Foreskin keratinocyte (primary cell): ENCODE measurements at places on chromosomes 11 and 22. TPM values are rescaled to one million over a fixed set of nuclear protein-coding genes. Genes with fewer than 3 reads are reported as not detected.

Gene PIM3
- 13.6 and 16.6 TPM in 2 replicates for polyA plus RNA-seq

Gene SHANK3
- 2.2 and 2.6 TPM in 2 replicates for polyA plus RNA-seq

Gene ARHGAP8
- polyA plus RNA-seq, result 14.8 and 16.2 TPM in 2 replicates

Gene BDNF
- polyA plus RNA-seq, result 0.01 TPM in 1 of 2 replicates, not detected in the other

Gene TRPM5
- polyA plus RNA-seq, result not detected in 2 replicates

Gene PTPRCAP
- polyA plus RNA-seq, result 0.29 and 0.69 TPM in 2 replicates

Gene IL18
- polyA plus RNA-seq, result 67.7 and 79.2 TPM in 2 replicates

Gene CYTH4
- polyA plus RNA-seq, result 0.03 TPM in 1 of 2 replicates, not detected in the other

Gene OR8D4
- polyA plus RNA-seq, result not detected in 2 replicates

Gene SCUBE1
- polyA plus RNA-seq, result not detected in 2 replicates

DNA sequence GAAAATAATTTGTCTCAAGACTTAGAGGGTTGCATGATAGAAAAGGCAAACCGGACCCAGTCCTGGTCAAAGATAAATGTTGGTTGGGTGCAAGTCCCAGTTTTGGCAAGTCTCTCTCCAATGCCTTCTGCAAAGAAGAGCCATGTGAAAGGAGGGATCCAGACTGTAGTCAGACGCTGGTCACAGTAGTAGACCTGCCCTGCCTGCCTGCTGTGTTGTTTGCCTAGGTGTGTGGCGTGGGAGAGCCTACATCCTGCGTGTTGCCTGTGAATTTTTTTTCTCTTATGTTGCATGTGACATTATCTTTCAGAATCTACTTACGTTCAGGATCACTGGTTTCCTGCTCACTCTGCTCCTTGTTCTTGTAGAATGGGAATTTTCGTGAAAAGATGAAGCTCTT lies 197.6 kb upstream of the CCDC90B start:
- DNase-seq, result no peak

DNA sequence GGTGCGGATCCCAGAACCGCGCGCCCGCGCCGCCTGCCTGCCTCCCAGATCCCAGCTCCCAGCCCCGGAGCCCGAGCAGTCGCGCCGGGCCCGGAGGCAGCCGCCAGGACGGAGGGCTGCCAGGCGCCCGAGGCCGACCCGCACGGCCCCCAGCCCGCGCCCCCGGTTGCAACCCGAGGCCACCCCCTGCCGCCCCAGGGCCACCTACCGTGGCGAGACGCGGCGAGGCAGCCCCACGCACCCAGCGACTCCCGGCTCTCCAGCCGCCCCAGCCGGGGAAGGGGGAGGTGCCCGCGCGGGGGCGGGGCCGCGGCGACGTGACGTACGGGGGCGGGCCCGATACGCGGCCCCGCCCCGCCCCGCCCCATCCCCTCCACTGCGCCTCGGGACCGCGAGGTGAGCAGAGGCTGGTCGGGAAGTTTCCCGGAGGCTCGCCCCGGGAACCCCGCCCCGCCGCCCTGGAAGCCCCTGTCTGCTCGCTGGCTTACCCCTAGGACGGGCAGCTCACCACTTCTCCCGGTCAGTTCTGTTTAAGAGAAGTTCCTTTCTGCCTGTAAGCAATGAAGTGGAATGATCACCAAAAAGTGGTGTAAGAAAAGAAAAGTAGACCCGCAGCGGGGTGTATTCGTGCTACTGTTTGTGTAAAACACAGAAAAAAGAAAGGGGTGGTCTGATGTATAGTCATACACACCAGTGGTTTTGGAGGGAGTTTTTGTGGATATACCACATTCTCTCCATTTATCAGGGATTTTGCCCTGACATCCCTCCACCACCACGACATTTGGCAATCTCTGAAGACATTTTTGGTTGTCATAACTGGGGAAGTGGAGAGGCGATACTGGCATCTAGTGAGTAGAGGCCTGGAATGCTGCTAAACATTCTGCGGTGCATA lies at the start of gene TPST2:
TPST2 (minus strand) TSS at position 288 of the 892 bp plus-strand sequence. CDS start 48,502 bp downstream, outside the sequence.
- DNase-seq, result no peak

DNA sequence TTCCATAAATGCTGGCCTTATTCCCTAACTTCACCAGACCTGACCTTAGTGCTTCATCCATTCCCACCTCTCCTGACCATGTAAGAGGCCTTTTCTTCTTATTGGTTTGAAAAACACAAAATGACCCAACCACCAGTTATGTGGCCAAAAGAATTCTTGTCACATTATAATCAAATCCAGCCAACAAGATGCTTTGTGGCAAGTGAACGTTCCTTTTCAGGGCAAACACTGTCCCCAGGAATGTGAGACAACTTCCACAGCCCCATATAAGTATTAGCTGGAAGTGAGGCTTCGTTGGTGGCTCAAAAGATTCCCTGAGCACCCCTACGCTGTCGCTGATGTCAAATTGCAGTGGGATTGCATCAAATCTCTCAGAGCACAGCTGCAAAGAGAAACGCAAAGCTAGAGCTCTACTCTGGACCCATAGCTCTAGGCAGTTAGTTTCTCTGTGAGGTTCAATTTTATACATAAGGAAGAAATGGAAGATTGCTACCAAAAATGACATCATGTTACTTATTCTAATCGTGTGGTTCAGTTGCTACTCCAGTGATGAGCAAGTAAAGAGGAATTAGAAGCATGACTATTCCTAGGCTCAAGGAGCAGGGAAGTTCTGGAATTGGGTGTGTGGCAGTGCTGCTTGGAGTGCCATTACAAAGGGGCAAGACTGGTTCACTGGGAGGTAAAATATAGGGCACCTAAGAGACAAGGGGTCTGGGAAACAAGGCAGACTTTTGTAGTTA lies 26.1 kb downstream of the GLYATL1 start:
- peak; percentile 76 for DNase-seq

GRCh38 chr11:35780951-35781860 lies 118.6 kb downstream of the TRIM44 start:
- peak; percentile 32 for DNase-seq

DNA sequence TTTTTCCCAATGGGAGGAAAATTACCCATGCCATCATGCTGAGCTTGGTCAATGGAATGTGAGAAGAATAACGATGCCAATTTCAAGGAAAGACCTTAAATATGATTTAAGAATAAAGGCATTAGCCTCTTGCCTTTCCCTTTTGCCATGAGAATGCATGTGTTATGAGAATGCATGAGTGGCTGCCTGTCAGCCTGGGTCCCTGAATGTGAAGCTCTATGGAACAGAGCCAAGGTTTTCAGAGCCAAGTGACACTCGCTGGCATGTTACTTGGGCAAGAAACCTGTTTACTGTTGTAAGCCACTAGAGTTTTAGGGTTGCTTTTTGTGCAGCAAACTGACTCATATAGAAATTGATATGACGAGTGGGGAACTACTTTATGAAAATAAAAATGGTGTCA lies 75.7 kb downstream of the JRKL start:
- no peak for DNase-seq

- DNase-seq, result no peak
These were observed 4.0 kb downstream of the LINC01488 start for GRCh38 chr11:69485337-69486041.

GRCh38 chr11:27242591-27242990 lies 120.4 kb downstream of the CCDC34 start:
- no peak for DNase-seq

DNA sequence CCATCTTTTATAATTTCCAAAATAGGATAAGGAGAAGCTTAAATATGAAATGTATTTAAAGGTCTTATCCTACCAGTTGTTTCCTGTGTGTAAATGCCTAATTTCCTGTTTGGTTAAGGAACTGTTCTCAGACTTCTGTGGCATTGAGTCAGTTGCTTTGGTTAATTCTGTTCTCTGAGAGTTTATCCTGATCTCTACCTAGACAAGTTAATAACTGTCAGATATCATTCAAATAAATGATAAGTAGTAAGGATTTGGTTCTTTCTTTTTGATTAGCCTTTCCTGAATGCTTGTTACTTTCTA lies 39.5 kb downstream of the CTNND1 start:
- no peak for DNase-seq

DNA sequence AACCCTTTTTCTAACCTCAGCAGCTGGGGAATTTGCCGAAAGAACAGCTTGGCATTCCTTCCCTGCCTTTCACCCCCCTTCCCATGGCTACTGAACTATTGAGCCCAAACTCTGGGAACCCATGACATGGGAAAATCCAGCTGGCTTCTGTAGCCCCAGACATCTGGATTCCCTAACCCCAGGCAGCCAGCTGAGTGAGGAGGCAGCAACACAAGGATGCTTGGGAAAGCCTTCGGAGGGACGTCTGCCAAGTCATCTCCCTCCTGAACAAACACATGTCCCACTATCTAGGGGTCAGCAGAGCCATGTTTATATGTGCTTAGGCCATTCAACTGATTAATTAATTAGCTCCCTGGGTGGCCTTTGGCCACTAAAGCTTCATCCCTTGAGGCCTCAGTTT lies 21.6 kb downstream of the LRRC55 start:
- no peak for DNase-seq

- DNase-seq, result no peak
These were observed 125.5 kb downstream of the SIK3 start for GRCh38 chr11:116972691-116973090.

GRCh38 chr11:70225681-70226177 lies 22.6 kb downstream of the FADD start:
- no peak for DNase-seq

GRCh38 chr22:40051322-40051721 lies 56.6 kb downstream of the FAM83F start:
- no peak for DNase-seq

DNA sequence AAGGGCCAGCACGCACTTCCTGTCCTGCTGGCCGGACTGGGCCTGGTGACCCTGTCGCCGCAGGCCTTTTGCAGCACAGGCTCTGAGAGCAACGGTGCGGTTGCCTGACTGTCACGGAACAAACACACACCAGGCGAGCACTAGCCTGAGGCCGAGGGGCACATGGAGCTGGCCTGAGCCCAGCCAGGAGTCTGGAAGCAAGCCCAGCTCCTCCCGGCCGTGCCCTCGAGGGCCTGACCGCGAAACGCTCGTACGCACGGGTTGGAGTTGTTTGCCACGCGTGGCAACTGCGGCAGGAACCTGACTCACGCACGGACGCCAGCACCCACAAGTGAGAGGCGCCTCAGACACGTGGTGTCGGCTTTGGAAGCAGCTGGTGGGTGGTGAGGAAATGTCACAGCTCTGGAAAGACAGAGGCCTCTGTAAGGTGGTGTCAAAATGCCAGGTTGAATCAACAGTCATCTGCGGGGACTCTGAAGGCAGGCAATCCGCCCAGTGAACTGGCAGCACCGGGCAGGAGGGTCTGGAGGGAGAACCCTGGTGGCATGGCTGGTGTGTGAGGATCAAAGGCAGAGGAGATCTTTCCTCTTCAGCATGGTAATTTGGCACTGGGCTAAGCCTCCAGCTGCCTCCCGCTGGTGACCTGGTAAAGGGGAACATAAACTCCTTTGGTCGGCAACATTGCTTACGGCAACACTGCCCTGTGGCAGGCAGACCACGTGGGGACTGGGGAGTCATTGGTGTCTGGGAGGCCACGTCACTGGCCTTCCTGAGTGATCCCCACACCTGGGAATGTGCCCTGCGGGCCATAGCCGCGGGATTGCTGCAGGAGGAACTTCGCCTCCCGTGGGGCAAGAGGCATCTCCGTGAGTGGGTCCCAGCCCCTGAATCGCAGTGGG lies 15.3 kb upstream of the IL17REL start:
- peak; percentile 34 for DNase-seq

DNA sequence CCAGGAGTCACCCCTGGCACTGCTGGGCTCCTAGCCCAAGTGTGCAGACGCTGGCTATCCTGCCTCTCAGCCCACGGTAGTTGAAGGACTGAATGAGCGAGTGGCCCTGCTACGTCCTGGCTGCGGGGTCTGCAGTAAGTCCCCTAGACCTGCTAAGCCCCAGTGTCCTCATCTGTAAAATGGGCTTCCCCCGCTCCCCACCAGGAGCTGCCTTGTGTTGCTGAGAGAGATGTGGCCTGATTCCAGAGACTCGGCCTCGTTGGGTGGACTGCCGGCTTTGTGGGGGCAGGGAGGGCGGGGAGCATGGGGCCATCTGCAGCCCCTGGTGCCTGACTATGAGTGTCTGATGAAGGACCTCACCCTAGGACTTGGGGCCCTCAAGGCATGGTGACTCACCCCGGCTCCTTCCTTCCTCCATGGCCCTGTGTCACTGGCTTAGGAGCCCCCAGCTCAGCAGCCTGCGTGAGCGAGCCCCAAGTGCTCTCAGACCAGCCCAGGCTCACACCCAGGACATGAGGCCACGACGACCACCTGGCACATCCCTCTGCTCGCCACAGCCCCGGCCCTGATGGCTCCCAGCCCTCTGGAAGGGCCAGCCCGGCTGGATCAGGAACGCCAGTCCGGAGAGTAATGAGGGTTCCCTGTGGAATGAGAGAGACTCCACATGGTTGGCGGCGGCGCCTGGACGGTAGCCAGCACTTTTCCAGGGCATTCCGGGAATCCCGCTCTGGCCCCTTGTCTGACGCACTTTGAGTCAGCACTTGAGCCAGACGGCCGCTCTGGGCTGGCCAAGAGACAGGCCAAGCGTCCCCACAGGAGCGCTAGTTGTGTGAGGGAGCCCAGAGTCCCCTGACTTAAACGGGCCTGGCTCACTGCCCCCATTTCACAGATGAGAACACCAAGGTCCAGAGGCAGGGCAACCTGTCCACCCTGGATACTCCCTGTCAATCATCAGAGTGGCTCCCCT lies 50.5 kb upstream of the SHISAL1 start:
- DNase-seq, result peak; percentile 40

- no peak for DNase-seq
These were observed 16.5 kb downstream of the TANGO2 start for GRCh38 chr22:20037419-20037818.

DNA sequence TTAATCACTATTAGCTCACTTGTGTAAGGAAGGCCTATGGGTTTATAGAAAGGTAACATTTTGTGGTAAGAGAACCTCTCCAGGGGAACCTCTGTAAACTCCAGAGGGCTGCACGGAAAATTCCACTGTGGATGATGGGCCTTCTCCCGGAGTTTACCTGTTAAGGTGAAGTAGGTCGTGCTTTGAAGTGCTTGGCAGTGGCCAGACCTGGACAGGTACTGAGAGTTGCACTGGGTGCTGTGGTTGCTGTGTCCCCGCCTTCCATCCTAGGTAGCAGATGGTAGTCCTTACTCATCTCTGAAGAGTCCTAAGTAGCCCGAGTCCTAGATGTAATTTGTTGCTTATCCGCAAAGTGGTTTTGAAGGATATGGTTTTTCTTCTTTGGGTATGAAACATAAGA lies 133.4 kb downstream of the TEAD1 start:
- no peak for DNase-seq
